ENCODE measurements at places on chromosomes 12 and 14. TPM values are rescaled to one million over a fixed set of nuclear protein-coding genes. Genes with fewer than 3 reads are reported as not detected.

Gene MIP
- total RNA-seq = not detected

GRCh38 chr14:94998685-94999084 is 158.6 kb downstream of the DICER1 start:
- H3K4me3 ChIP-seq = no peak overlapping the region
- H3K4me1 ChIP-seq = peaks cover 10% of the 10 kb centered on the region
- no peak for DNase-seq
- H3K27me3 ChIP-seq = no peaks in the 10 kb centered on the region
- no peak overlapping the region for H3K27ac ChIP-seq

- H3K4me3 ChIP-seq = no peak overlapping the region
- no peak for DNase-seq
- H3K27me3 ChIP-seq = no peaks in the 10 kb centered on the region
These were observed 81.8 kb downstream of the WIF1 start for GRCh38 chr12:65039301-65039700.

DNA sequence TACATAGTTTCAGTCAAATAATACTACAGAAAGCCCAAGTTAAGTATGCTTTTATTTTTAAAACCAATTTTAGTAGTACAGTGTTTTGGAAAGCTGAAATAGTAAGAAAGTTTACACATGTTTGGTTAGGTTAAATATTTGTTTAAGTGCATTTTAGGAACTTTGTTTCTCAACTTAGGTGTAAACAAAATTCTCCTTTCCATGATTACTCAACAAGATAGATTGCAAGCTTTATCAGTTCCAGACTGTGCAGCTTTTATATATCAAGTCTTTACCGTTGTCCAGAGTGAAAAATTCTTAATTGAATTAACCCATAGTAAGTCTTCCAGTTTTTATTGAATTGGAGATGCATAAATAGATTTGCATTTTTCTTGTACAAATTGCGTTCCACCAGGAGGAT is 45.1 kb downstream of the PIWIL1 start:
- H3K36me3 ChIP-seq = no peaks in the 10 kb centered on the region
- no peaks in the 10 kb centered on the region for H3K4me1 ChIP-seq
- H3K27me3 ChIP-seq = no peaks in the 10 kb centered on the region
- no peak for DNase-seq
- H3K27ac ChIP-seq = no peak overlapping the region

Data from tibial nerve (tissue), 4 donors.